ENCODE measurements at places on chromosomes 1 and 21.

GRCh38 chr1:225415967-225416745 lies 11.7 kb downstream of the LBR start:
- DNase-seq, result no peak

DNA sequence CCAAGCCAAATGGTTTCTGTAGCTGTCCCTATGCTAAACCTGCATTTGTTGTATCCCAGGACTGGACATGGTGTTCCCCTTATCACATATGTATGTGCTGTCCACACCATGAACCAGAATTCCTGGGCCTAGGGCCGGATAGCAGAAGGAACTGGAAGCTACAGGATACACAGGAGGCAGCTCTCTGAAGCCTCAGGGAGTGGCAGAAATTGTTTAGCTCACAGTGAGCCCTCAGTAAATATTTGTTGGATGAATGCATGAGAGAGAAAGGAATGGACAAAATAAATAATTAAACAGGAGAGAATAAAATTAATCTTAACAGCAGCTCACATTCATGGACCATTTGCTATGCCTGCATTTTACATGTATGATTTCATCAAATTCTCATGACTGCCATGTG lies 2.1 kb downstream of the NIPAL3 start:
- DNase-seq, result no peak

DNA sequence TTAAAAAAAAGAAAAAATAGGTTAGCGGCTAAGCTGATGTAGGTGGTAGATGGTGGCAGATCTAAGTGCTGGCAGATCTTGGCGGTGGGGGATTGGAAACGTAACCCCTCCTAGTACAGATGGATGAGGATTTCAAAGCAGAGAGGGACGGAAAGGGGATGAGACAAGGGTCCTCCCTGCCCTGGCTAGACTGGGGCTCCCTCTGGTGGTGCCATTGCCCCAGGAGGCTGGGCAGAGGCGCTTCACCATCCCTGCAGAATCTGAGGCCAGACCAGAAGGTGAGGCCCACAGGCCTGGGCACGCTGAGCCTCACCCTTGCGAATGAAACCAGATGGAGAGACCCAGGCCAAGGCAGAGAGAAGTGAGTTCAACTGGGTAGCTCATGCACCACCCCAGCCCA lies 7.0 kb upstream of the PLEKHA6 start:
- DNase-seq, result peak; percentile 32

- DNase-seq, result no peak
These were observed 82.6 kb downstream of the NENF start for GRCh38 chr1:212515329-212515760.

- peak; percentile 9 for DNase-seq
These were observed 29.9 kb downstream of the PSMG1 start for GRCh38 chr21:39153373-39153772.

DNA sequence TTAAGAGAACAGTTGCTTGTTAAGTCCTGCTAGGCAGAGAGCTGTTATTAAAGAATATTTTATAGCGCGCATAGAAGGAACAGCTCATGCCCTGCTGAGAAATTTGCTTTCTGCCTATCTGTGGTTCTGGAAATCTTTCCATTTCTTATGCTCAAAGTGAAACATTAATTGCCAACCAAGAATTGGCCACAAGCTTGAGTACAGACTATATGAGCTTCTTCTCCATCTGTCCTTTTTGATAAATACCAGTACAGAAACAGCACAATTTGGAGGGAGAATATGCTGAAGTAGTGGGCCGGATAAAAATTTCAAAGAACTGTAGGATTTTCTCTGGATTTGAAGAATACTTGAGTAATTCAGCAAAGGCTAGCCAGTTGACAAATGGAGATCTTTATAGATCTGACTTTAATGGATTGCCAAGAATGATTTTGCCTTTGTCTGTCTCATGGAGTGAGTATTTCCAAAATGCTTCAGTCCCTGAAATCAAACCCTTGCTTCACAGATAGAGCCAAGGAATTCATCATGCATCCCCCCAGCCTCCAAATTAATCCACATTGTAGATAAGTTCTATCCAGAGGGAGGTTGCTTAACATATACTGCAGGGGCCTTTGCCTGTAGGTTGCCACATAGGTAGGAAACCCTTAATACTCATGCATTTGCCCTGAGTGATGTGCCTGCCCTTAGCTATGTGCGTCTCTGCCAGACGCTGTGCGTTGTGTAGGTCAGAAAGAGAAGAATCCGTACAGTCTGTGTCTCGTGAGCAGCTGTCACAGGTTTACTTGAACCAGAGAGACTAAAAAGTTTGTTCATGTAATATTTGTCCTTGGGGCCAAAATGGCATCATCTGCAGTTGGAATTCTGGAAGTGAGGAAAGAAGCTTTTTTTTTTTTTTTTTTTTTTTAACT lies 44.2 kb downstream of the SMYD2 start:
- no peak for DNase-seq

GRCh38 chr1:19452221-19452663 lies 33.1 kb downstream of the CAPZB start:
- DNase-seq, result no peak

GRCh38 chr1:34125721-34126380 lies 39.2 kb downstream of the CSMD2 start:
- DNase-seq, result no peak

- DNase-seq, result no peak
These were observed 3.4 kb downstream of the LHX9 start for GRCh38 chr1:197920414-197921117.

DNA sequence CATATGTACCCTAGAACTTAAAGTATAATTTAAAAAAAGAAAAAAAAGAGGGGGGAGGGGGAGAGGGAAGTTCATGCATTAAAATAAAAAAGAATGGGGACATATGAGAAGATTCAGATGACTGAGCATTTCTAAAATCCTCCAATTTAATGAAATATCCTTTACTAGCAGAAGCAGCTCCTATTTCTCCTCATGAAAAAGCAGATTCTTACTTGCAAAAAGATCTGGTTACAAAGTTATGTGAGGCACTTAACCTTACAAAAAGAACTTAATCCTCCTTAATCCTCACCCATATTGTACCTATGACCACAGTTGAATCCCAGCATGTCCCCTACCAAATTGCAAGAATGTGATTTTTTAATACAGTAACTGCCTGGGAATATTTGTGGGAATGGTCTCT lies 298.5 kb downstream of the SRGAP2C start:
- DNase-seq, result no peak

DNA sequence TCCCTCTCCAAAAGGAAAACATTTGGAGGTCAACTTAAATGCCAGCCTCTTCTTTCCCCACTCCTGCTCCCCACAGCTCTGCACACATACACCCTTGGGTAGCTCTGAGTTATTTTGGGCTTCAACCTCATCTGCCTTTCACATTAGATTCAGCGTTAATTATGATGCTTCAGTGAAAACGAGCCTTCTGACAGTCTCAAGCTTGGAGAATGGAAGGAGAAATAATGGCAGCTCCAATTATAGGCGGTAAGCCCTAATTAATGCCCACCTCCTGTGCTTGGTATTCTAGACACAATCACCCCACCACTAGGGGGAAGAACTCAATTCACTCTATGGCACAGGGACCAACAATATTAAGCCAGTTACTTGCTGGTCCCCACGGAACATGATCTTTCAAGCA lies 397.9 kb downstream of the BRINP2 start:
- DNase-seq, result no peak

DNA sequence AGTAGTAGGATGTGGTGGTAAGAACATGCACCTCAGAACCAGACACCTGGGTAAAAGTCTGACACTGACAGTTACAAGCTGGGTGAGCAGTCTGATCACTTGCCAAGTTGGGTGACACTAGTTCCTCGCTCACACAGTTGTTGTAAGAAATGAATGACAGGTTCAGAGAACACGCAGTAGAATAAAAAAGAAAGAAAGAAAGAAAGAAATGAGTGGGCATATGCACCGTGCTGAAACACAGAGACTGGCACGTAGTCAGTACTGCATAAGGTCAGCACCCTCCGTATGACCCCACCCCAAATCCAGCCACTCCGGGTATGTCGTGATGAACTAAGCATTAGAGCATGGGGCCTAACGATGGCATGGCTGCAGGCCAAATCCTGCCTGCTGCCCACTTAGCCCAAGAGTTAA lies 90.6 kb downstream of the GLUL start:
- DNase-seq, result no peak

DNA sequence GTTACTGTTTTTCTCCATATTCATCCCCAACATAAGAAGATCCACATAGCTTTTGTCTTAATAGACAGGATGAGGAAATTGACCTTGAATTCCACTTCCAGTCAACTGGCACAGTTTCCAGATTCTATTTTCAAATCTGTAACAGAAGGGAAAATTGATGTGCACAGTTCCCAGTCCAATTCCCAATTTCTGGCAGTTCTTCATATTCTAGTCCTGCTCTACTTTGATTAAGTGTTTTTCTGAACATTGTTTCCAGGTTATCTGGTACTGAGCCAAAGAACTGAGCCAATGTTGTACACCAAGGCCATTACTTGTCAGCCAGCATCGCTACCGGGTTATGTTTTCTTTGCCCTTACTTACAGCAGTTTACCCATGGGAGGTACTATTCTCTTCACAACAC lies 1755.4 kb downstream of the PLA2G4A start:
- no peak for DNase-seq

DNA sequence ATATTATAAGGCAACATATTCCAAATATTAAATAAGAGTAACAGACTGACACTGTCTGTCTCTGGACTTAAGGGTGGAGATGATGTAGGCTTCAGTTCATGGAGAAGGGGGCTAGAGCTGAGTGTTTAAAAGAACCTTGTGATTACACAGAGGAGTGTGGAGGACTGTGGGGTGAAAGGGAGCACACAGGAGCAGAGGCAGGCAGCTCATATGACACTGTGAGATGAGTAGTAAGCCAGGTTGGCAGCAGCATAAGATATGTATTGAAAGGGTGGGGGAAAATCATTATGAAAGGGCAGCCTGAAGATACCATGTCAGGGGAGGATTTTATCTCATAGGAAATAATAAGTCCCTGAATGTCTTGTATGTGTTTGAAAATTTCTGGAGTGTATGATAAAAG lies 104.5 kb downstream of the AK5 start:
- no peak for DNase-seq

GRCh38 chr1:201468501-201468843 lies 516 bp downstream of the PHLDA3 start:
- no peak for DNase-seq

DNA sequence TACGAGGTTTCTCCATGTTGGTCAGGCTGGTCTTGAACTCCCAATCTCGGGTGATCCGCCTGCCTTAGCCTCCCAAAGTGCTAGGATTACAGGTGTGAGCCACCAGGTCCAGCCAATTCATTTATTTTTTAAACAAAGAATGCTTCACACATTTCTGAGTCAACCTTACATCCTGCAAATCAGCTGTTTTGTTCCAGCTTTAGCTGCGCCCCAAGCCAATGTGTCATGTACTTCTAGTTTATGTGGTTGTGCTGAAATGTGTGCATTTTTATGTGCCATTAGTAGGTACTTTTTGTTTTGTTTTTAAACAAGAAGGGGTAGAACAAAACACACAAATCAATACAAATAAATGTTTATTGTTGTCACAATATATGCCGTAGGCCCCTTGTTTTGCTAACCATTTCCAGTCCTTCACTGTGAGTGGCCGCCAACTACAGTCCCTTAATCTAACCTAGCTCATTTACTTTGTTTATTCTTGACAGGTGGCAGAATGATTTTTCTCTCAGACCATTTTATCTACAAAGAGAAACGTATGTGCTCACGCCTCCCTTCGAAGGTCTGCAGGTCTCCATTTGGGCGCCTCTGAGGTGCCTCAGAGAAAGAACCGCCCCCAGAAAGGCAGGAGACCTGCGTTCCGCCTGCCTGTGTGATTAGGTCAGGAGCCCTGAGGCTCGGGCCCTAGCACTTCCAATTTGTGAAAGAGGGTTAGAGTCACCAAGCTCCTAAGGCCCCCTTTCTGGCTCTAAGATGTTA lies 2.8 kb upstream of the CASQ2 start:
- no peak for DNase-seq

DNA sequence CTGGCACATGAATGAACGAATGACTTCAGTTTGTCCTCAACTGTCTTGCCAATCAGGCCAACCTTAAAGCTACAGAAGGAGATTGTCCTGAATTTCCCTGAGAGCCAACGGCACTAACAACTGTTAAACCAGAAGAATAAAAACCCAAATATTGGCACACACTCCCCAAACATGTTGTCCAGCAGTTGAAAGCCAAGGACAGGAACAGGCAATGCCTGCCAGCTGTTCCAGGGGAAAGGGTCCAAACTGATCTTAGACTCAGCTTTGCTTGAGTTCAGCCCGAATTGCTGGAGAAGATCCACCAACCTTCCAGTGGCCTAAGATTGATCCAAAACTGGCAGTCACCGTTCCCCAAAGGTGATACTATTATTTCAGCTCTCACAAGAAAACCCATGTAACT lies 22.4 kb upstream of the AHCTF1 start:
- DNase-seq, result no peak

- DNase-seq, result no peak
These were observed 30.3 kb upstream of the CEP350 start for GRCh38 chr1:179924268-179924667.

DNA sequence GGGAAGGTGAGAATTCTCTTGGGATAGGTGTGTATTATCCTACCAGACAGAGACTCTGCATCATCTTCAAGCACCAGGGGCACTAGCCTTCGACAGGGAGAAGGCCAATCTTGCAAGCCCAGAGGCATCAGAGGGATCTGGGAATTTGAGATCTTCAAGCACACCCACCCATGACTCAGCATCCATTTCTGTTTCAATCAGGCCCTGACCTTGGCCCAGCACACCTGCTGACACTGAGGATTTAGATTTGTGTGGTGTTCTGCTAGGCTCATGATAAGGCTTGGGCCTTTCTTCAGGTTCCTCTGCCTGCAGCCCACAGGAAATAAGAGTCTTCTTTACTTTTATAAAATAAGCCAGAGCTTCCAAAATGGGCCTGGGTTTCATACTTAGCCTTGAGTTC lies 6.6 kb upstream of the PCP4 start:
- DNase-seq, result no peak

- no peak for DNase-seq
These were observed 33.5 kb upstream of the ITPKB start for GRCh38 chr1:226772446-226773139.

GRCh38 chr1:46492269-46492853 lies 2.7 kb downstream of the DMBX1 start:
- DNase-seq, result no peak

DNA sequence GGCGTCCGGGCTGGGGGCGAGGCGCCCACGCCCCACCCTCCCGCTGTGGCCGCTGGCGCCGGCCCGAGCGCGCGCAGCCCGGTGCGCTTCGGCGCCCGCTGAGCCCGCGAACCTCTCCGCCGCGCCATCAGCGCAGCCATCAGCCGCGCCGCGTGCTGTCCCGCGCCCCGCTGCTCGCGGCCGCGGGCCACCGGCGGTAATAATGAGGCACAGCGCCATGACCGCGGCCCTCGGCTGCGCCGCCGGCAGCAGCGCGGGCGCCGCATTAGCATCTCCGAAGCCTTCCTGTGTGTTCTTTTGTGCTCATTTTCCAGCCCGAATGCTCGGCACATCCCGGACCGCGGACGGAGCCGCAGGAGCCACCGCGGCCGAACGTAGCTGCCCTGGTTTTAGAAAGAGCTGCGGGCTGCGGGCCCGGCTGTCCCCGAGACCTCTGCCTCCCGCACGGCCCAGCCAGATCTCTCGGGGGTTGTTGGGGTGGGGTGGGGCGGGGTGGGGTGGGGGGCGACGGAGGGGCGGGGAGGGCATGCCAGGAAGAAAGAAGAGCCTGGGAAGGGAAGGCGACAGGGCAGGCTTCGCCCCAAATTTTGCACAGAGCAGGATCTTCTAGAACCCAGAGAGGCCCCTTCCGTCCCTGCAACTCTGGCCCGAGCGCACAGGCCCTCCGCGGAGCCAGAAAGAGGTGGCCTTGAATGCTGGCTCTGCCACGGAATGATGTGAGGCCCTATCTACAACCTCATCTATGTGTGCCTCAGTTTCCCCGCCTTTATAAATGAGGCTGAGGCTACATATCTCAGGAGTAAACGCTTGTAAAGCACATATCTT lies 55.3 kb downstream of the RRAGC start:
- no peak for DNase-seq

GRCh38 chr1:37513795-37514349 lies 694 bp downstream of the MEAF6 start:
- no peak for DNase-seq
